T-helper 1 cell (primary cell): ENCODE measurements at places on chromosomes 13 and 19.

DNA sequence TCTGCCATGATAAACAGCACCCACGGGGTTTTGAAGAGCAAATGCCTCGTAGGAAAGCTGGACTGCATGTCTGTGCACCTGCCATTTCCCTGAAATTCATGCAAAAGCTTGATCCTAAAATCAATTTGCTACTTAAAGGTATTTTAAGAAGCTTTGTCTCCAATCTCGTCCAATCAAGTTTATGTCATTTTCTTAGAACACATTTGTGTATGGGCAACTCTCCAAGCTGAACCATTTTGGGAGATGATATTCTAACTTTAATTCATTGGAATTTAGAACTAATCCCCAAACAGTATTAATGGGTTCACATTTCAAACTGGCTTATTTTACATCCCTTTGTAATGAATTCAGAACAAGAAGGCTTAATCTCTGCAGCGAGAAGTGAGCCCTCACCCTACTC is 822 bp downstream of the ADPRHL1 start:
- DNase-seq: no peak

GRCh38 chr19:54287456-54287855 is 6.5 kb upstream of the LILRB2 start:
- no peak for DNase-seq

DNA sequence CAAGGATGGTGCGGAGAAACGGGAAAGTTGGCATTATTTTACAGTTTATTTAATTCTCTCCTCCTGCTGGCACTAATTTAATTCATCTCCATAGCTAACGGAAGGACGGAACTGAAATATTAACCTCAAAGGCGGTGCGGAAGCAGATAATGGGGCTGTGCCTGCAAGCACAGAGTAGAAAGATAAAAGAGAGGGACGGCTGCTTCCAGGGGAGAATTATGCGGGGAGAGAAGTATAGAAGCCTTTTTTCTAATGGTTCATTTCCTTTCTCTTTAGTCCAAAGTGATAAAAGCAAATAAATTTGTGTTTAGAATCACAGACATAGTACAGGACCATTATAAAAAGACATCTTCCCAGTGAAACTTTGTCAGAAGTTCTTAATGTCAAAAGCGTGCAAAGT is 34.5 kb upstream of the UQCRFS1 start:
- no peak for DNase-seq

- DNase-seq: no peak
Observed at GRCh38 chr13:67643516-67644055, 413.4 kb upstream of the PCDH9 start.

GRCh38 chr13:102814025-102814607 is 15.2 kb downstream of the BIVM start:
- DNase-seq: no peak

- no peak for DNase-seq
Observed at GRCh38 chr19:7924241-7924640, 1.7 kb downstream of the CTXN1 start.

DNA sequence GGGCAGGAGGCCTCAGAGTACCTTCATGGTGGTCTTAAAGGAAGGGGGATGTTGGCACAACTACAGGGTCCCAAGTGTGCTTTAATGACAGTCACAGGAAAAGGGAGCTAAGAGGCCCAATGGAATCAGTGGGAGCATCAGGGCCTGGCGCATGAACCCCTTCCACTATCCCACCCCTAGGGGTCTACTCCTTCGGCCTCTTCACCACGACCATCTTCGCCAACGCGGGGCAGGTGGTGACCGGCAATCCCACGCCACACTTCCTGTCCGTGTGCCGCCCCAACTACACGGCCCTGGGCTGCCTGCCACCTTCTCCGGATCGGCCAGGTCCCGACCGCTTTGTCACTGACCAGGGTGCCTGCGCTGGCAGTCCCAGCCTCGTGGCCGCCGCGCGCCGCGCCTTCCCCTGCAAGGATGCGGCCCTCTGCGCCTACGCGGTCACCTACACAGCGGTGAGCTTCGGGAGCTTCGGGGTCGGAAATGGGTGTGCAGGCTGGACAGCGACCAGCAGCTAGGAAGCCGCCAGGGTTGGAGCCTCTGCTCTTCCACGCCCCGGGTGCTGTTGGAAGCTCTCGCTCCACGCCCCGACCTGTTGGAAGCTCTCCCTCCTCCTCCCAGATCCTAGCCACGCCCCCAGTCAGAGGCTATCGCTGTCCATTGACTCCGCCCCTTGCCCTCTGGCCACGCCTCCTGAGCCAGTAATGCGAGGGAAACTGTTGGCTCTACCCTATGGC is 6.0 kb downstream of the PLPPR2 start:
- DNase-seq: no peak

GRCh38 chr13:58907347-58907746 is 1256.4 kb downstream of the DIAPH3 start:
- no peak for DNase-seq

DNA sequence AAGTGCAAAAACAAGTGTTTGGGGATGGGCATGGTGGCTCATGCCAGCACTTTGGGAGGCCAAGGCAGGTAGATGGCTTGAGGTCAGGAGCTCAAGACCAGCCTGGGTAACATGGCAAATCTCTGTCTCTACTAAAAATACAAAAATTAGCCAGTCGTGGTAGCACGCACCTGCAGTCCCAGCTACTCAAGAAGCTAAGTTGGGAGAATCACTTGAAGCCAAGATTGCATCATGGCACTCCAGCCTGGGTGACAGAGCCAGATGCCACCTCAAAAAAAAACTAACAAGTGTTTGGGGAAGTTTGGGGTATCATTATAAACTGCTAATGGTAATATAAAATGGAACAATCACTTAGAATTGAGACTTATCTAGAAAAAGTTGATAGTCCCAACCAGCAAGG is 24.6 kb downstream of the XPO4 start:
- DNase-seq: no peak

- DNase-seq: no peak
Observed at GRCh38 chr19:50181121-50181520, 18.0 kb upstream of the IZUMO2 start.

DNA sequence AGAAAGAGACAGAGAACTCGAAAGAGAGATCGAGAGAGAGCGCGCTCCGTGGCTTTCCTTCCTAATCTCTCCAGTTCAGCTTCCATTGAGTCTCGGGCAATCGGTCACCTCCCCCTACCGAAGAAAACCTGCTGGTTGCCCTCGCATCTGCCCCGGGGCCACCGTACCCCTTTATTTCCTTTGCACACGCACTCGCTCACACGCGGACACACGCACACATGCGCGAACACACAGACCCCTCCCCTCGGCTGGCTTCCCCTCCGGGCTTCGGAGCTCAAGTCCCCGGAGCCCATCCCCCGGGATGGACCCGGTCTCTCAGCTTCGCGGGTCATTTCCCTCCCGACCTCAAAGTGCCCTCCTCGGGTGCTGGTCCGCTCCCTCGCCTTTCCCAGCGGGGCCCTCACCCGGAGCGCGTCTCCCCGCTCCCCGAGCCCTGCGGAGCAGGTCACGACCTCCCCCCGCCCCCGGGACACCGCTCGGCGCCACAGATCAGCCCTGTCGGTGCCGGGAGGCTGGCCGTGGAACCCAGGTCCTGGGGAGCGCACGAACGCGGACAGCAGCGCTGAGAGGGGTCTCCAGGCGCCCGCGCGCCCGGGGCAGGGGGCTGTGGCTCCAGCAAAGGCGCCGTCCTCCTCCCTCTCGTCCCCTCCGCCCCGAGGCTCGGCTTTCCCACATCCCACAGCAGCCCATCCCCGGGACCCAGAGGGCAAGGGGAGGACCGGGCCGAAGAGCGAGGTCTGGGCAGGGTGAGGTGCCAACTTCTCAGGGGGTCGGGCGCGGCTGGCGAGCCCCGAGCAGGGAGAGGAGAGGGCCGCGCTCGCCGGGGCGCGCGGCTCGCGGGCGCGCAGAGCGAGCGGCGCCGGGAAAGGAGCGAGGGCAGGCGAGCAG is 1.8 kb downstream of the DACH1 start:
- no peak for DNase-seq

DNA sequence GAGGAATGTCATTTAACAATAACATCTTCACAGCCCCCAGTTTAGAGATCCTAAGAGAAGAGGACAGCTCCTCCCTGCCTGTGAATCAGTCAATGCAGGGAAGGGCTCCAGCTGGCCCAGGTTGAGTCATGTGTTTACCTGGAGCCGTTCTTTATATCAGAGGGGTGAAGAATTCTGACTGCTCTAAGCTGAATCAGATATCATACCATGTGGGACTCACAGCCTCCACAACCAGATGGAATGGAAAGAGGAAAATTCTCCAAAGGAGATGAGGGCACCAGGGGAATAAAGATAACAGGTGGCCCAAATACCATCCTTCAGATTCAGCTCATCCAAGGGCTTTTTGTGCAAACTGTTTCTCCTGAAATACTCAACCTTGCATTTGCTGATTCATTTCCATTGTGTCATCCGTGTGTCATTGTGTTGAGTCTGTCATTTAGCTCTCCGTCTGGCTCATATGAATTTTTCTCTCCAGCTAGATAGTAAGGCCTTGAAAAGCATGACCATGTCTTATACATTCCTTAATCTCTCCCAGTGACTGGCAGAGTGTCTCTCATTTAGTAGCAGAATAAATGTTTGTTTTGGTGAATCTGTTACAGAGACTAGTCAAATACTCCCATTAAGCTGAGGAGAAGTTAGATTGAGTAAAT is 217.9 kb downstream of the RFC3 start:
- DNase-seq: no peak

DNA sequence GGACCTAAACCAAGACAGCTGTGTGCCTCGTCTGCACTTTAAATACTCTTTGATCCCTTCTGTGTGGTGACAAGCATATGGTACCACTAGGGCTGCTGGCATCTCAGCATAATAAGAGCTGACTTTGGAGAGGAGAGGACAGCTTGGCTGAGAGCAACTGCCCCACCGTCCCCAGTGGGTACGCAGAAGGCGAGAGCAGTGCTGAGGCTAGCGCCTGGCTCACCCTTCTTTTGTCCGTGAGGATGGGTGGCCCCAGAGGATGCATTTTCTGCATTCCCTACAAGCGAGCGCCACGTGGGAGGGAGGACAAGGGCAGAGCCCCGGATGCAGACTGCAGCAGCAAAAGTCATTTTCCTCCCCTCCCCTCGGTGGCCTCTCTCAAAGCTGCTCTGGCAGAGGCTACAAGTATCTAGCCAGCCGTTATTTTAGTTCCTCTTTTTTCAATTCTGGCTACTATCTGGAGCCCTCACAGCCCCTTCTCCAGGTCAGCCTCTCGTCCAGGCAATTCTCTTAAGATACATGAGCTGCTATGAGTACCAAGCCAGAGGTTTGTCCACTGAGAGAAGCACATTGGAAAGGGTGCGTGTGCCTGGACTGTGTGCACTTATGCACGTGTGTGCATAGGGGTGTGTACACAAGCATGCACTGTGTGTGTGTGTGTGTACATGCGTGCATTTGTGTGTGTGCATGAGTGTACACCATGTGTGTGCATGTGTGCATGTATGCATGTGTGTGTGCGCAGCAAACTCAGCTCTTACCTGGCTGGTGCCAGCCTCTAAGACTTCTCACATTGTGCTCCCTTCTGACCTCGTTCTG is 51.3 kb downstream of the RAB20 start:
- DNase-seq: no peak

DNA sequence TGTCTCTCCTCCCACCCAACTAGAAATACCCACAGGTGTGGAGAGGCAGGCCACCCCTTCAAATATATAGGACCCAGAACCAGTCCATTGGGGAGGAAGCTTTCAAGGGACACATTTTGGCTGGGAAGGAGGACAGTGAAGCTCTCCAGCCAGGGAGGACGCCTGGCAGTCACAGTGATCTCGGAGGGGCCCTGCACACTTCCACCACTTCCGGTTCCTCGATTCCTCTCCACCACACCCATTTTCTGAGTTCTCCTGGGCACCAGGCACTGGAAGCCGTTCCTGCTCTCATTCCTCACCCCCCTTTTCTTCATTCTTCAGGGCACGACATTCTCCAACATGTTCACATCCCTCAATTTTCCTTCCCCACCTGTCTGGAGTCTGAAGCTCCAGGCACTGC is 30.4 kb upstream of the CEACAM21 start:
- DNase-seq: no peak

DNA sequence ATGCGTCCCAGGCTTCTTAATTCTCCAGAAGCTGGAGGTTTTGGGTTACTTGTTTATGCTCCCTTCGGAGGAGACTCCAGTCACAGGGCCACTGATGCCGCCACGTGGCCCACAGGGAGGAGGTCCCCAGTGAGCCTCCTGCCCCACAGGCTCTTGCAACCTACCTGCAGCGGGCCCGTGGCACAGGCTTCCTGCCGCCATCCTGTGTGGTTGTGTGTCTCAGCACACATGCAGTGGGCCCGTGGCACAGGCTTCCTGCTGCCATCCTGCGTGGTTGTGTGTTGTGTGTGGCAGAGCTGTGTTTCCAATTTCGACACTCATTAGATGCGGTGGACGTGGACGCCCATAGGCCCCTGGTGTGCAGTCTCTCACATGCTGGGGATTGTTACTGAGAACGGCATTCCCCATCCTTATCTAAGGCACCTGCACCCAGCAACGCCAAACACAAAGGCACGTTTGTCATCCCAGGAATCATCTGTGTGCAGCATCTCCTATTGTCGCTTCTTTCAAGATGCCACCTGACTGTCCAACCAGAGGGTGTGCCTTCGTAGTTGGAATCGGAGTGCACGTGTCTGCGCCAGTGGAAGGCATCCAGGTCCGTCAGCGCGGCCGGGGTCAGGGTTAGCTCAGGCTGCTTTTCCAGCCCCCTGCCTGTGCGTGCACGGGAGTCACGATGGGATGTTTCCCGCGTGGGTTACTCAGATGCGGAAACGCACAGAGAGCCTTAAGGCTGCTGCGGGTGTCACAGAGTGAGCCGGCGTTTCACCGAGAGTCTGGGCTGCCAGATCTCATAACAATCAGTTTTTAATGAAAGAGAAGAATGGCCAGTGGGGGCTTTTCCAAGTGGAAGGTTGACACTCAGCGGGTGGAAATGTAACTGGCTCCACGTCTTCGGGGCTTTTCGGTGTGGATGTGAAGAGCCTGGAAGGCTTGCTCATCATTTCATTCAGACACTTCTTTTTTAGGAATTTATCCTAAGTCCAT is 119.8 kb downstream of the ATP11A start:
- DNase-seq: no peak

- no peak for DNase-seq
Observed at GRCh38 chr13:80297094-80297493, 43.8 kb downstream of the SPRY2 start.

GRCh38 chr13:20828539-20829364 is 55.0 kb upstream of the EEF1AKMT1 start:
- DNase-seq: no peak

DNA sequence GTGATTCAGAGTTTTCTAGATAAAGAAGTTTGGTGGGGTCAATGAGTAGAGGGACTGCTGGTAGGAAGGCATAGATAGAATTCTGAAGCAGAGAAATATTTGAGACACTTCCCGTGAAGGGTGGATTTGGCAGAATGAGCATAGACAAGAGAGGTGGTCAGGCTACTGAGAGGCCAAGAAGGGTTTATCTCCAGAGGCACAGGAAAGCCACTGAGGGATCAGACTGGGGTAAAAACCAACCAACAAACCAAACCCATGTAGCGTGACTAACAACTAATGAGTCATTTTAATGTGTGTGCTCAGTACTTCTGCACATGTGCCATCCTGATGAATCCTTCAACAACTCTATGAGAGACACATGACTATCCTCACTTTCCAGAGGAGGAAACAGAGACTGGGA is 60.0 kb upstream of the SERP2 start:
- DNase-seq: no peak

- DNase-seq: no peak
Observed at GRCh38 chr13:100899720-100900316, 225.2 kb upstream of the TMTC4 start.
